ENCODE measurements at places on chromosomes 4 and X.

- H3K36me3 ChIP-seq, result no peaks in the 10 kb centered on the region
- H3K4me3 ChIP-seq, result peak within 1 kb of the TSS; percentile 94
- H3K4me1 ChIP-seq, result peaks cover 36% of the 10 kb centered on the region
- DNase-seq, result peak; percentile 92
These were observed at the start of gene CD99 for GRCh38 chrX:2690856-2691542. Gene CD99 (plus strand): TSS chrX:2691295. CDS start chrX:2691361, 66 bp downstream.

- no peak overlapping the region for H3K27ac ChIP-seq
- DNase-seq, result no peak
- no peaks in the 10 kb centered on the region for H3K36me3 ChIP-seq
- no peaks in the 10 kb centered on the region for H3K27me3 ChIP-seq
These were observed 31.0 kb upstream of the SLC34A2 start for GRCh38 chr4:25624616-25625015.

DNA sequence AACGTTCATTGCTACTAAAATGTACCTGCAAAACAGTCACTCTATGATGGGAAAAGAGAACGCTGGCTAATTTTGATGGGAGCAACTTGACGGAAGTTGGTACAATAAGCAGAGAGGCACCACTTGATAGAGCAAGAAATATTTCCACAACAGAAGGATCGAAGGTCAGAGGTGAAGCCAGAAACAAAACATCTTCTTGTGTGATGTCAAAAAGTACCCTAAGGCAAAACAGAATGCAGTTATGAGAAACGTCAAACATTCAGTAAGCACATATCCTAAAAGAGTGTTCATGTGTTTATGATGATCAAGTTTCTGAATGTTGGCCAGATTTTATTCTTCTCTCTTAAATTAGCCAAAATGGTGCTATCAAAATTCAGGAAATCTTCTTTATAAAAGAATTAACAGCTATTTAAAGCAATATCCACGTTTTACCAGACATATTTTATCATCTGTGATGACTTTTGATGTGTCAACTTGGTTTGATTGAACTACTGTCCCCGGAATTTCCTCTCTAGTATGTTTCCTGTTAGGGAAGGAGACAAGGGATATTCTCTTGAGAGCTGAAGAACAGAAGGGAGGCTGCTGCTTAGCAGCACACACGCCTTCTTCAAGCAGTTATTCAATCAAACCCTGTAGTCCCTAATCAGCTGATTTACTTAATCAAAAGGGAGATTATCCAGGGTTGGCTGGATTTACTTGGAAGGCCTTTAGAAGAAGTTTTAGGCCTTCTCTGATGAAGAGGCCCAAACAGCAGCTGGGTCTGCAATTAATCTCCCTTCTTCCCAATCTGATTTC, 15.7 kb downstream of the AASDH start:
- DNase-seq, result no peak
- H3K4me3 ChIP-seq, result no peak overlapping the region
- H3K36me3 ChIP-seq, result no peaks in the 10 kb centered on the region
- no peaks in the 10 kb centered on the region for H3K27me3 ChIP-seq

GRCh38 chrX:55210931-55211677, 9.0 kb upstream of the PAGE5 start:
- H3K4me3 ChIP-seq, result no peak overlapping the region
- no peaks in the 10 kb centered on the region for H3K4me1 ChIP-seq
- H3K36me3 ChIP-seq, result no peaks in the 10 kb centered on the region
- DNase-seq, result no peak
- no peaks in the 10 kb centered on the region for H3K27me3 ChIP-seq

- H3K36me3 ChIP-seq, result no peaks in the 10 kb centered on the region
- peaks cover 3% of the 10 kb centered on the region for H3K4me1 ChIP-seq
- H3K27me3 ChIP-seq, result no peaks in the 10 kb centered on the region
- no peak for DNase-seq
- no peak overlapping the region for H3K4me3 ChIP-seq
These were observed 171.6 kb upstream of the MAP3K15 start for GRCh38 chrX:19686876-19687275.

- H3K4me1 ChIP-seq, result no peaks in the 10 kb centered on the region
- H3K36me3 ChIP-seq, result no peaks in the 10 kb centered on the region
- no peak for DNase-seq
- no peaks in the 10 kb centered on the region for H3K27me3 ChIP-seq
- no peak overlapping the region for H3K27ac ChIP-seq
These were observed 62.7 kb upstream of the USP9X start for GRCh38 chrX:41022566-41022965.

- no peaks in the 10 kb centered on the region for H3K36me3 ChIP-seq
- no peaks in the 10 kb centered on the region for H3K4me1 ChIP-seq
- no peak for DNase-seq
- H3K27ac ChIP-seq, result no peak overlapping the region
These were observed 322.9 kb downstream of the RAPGEF2 start for GRCh38 chr4:159425737-159426305.

Data from vagina (tissue), 2 donors.